ENCODE measurements at places on chromosomes 6 and 20. TPM values are rescaled to one million over a fixed set of nuclear protein-coding genes. Genes with fewer than 3 reads are reported as not detected.

The KLHDC3 gene
- total RNA-seq = 28.3 TPM

The NDRG3 gene
- 23.2 TPM for total RNA-seq

The SLC25A27 gene
- 0.47 TPM for total RNA-seq

The TFAP2D gene
- total RNA-seq = not detected

Data from A549 treated with GW870086 at 1 μM for 4 hours (cell line).